ENCODE measurements at places on chromosomes 1 and 21. TPM values are rescaled to one million over a fixed set of nuclear protein-coding genes. Genes with fewer than 3 reads are reported as not detected.
A peak's percentile ranks its signal among the peaks of the same experiment; 100 is the strongest.

Gene APCS
- 0.92 TPM for polyA plus RNA-seq

GRCh38 chr1:245313576-245313975 is 158.8 kb downstream of the KIF26B start:
- DNase-seq: no peak
- peaks cover 9% of the 10 kb centered on the region for H3K4me1 ChIP-seq
- no peaks in the 10 kb centered on the region for H3K27me3 ChIP-seq
- no peaks in the 10 kb centered on the region for H3K36me3 ChIP-seq
- no peak overlapping the region for H3K4me3 ChIP-seq
- H3K27ac ChIP-seq: no peak overlapping the region

GRCh38 chr1:160776178-160776577 is 19.8 kb upstream of the LY9 start:
- H3K27me3 ChIP-seq: no peaks in the 10 kb centered on the region
- H3K36me3 ChIP-seq: no peaks in the 10 kb centered on the region
- H3K4me3 ChIP-seq: no peak overlapping the region
- no peaks in the 10 kb centered on the region for H3K4me1 ChIP-seq

- no peaks in the 10 kb centered on the region for H3K27me3 ChIP-seq
- DNase-seq: peak; percentile 76
- H3K27ac ChIP-seq: peak overlapping the region; percentile 62
- H3K4me3 ChIP-seq: no peak overlapping the region
- no peaks in the 10 kb centered on the region for H3K36me3 ChIP-seq
- H3K4me1 ChIP-seq: peaks cover 16% of the 10 kb centered on the region
Observed at GRCh38 chr1:21302747-21303715, 12.8 kb upstream of the ECE1 start.

Measured in adrenal gland (tissue), 19 donors.